NCI-H69 (cell line): ENCODE measurements at places on chromosomes 7 and 10.

- no peak for DNase-seq
Observed at GRCh38 chr10:126075009-126075408, 178.6 kb downstream of the FANK1 start.

- peak; percentile 51 for DNase-seq
Observed at GRCh38 chr7:158646766-158647474, 57.7 kb downstream of the NCAPG2 start.

- no peak for DNase-seq
Observed at GRCh38 chr7:137086896-137087295, 218.4 kb downstream of the CHRM2 start.

- DNase-seq = peak; percentile 58
Observed at GRCh38 chr7:44607141-44608068, 978 bp downstream of the OGDH start.

- no peak for DNase-seq
Observed at GRCh38 chr10:93154531-93154930, 80.8 kb downstream of the CYP26A1 start.

DNA sequence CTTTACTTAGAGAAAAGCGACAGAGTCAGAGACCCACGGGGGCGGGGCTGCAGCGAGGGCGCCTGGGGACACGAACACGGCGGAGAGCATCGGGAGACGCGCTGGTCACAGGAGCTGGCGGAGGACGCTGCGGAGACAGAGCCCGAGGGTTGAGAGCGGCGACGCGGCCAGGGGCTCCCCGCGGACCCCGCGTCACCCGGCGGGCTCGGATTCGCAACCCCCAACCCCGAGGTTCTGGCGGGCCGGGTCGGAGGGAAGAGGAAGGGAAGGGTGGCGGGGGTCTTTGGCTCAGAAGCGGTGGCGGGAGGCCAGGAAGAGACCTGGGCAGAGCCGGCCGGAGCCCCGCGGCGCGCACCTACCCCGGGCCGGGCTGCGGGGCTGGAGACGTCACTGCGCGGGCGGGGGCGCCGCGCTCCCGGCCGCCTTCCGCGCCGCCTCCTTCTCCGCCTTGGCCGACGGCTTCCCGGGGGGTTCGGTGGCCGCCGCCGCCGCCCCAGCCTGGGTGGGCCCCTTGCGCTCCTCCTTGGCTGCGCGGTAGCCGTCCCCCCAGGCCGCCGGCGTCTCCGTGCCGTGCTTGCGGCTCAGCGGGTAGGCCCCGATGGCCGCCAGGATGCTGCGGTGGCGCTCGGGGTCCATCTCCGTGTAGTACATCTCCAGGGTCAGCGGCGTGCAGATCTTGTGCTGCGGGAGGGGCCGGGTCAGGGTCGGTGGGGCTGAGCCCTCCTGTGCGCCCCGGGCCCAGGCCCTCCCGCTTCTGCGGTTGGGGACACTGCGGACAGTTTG is 11.1 kb downstream of the CALY start:
- peak; percentile 39 for DNase-seq

- no peak for DNase-seq
Observed at GRCh38 chr10:11578802-11579255, 32.6 kb downstream of the USP6NL start.

DNA sequence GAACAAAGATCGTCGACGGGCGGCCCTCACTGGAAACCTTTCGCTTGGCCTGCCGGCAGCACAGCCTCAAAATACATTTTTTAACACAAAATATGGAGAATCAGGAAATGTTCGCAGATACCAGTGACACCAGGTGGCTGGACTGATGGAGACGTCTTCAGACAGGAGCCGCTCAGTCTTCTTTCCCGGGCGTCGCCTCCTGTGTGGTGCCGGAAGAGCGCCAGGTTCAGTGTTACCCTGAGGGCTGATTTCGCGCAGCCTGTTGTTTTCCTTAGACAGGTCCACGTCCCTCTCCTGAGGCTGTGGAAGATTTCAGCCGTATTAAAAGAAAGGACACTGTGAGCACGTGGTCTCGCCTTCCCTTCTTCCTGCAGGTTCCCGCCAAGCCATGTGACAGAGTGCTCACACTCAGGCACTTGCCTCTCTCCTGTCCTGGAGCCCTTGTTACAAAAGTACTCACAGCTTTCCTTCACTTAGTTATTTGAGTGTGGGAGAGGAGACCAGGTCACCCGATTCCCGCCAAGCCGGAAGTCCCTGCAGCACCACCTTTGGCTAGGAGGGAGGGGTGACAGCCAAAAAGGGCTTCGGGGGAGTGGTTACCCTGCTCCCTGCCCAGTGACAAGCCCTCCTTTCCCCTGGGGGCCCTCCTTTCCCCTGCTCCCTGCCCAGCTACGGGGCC is 21.7 kb upstream of the PWWP2B start:
- DNase-seq = peak; percentile 9

- peak; percentile 11 for DNase-seq
Observed at GRCh38 chr7:37916017-37916672, 472 bp downstream of the SFRP4 start.

DNA sequence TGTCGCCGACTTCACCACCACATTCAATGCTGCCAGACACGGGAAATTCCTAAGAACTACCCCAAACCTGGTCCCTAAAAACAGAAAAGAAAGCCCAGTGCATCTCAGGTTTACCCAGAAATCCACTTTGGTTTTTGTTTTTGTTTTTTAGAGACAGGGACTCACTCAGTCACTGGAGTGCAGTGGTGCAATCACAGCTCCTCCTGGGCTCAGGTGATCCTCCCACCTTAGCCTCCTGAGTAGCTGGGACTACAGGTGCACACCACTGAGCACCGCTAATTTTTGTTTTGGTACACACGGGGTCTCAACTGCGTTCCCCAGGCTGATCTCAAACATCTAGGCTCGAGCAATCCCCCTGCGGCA is 22.8 kb downstream of the MAD1L1 start:
- no peak for DNase-seq

- DNase-seq = no peak
Observed at GRCh38 chr7:101864039-101864438, 46.6 kb downstream of the CUX1 start.

- no peak for DNase-seq
Observed at GRCh38 chr7:28682801-28683200, 270.5 kb downstream of the CREB5 start.

DNA sequence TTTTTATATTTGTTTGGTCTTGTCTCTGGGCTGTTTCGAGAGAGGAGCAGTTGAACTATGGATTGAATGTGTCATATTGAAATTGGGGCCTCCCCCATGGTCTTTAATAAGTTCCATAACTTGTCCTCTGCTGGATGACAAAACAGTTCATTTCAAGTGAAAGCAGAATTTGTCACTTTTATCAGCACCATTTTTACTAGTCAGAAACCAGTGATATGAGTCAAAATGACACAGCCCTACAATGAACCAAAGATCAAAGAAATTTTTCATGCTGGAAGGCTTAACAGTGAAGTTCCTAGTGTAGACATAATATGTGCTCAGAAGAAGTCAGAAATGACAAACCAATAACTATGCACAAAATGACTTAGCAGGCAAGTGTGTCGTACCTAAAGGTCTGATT is 133.6 kb upstream of the VWC2 start:
- DNase-seq = no peak

DNA sequence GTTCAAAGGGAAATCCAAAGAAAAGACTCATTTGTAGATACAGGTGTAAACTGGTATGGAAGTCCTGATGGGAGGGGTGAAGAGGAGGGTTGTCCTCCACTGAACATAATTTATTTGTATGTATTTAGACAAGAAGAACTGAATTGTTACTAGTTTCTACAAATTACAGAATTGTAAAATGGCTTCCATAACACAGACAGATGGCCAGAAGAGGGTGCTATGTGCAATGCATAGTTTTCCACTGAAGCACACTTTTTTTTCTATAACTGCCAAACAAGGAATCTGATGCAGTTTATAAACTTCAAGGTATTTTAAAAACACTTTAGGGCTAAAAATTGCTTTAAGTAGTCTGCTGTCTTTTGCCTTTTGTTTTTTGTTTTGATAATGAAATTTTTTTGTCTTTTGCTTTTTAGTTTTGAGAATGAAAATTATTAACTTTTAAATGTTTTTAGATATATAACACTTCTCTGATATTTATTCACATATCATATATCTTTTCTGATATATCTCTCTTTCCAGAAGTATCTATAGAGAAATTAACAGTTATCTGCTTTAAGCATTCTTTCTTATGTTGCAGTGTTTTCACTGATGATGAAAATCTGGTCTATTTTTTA is 58.5 kb downstream of the PHYHIPL start:
- peak; percentile 46 for DNase-seq

- DNase-seq = no peak
Observed at GRCh38 chr7:137006293-137006692, 137.8 kb downstream of the CHRM2 start.

DNA sequence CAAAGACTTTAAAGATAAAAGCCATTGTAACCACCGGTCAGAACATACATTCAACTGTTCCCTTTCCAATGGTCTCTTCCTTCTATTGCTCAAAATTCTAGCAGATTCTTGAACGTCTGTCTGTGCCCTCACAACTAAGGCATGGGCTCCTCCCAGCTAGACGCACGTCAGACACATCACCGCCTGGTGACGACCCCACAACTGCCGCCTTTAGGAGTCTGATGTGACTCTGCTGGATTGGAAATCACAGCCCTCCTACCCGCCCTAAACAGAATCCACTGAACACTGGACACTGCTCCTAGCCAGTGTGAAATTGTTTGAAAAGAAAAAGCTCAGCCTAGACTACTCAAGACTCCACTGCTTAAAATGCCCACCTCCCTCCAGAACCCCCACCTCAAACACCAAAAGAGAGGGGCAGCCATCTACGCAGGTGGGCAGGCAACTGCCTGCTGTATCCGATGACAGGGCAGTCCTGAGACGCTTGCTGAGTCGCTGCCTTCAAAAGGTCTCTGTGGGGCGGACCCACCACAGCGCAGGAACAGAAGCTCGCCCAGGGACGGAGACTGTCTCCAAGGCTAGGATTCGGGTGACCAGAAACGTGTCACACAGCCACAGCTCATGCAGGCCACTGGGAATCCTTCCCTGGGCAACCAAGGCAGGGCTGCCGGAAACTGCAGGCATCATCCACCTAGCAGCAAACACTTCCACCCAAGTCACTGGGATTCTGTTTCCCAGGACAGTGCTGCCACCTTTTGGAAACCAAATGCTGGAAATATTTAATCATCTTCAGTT is 34.7 kb downstream of the GSDME start:
- peak; percentile 28 for DNase-seq

DNA sequence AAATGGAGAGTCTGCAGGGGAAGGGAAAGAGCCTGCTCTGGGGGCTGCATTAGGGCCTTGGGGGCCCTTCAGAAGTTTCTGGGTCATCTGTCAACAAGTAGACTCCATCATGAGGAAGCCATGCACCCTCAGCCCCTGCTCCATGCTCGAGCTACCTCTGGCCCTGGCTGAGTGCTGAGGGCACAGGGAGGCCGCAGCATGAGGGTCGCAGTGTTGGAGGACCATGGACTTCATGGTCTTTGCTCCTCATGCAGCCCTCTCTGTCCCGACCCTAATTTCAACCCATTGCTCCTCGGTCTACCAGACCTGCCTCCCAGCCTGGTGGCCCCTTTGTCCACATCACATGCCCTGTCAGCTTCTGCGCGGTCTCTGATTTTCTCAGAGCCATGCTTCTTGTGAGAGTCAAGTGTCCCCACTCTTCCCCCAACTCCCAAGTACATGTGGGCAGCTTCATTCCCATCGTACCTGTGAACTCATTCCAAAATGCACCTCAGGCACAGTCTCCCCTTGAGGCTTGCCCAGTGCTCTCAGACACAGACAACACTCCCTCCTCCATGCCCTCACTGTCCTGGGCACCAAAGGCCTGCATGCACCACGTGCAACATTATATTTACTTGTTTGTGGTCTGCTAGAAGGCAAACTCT is 14.7 kb downstream of the ZNF488 start:
- no peak for DNase-seq

DNA sequence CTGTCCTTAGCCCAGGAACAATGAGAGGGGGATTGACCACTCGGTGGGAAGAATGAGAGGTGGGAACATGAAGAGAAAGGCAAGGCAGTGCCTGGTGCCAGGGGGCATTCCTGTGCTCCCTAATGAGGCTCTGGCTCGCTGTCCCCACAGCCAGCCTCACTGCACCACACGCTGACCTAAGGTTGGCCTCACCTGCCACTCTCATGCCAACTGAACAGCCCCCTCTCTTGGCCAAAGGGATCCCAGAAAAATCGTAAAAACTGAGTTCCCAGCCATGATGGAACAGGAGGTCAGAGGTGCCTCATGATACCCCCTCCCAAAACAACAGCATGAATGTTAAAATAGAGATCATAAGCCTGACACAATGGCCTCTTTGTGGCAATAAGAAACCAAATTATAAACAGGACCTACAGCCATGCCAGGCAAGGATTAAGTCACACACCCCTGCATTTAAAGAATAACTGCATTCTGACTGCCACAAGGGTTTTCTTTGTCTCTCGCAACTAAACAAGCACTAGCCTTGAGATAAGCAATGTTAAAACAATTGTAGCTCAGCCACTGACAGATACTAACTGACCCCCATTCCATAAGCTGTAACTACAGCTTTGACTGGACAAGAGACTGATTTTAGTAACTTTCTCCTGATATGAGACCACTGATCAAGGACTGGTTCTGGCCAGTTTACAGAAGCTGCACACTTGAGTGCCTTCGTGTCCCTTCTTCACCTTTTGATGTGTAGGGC is 149.2 kb downstream of the SH2D4B start:
- DNase-seq = no peak

DNA sequence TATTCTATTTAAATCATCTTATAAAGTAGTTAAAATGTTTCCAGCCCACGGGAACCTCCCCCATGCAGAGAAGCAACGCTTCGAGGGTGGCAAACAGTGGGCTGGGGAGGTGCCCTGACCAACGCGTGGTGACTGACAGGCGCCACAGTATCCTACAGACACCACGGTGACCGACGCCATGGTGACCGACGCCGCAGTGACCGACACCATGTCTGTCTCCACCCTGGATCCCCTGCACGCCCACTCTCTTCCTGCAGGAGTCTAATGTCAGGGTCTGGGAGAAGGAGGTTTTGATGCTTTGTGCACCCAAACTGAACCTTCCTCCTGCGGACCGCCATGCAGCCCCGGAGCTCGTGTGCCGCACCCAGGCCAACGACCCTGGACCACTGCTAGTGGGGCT is 464.4 kb downstream of the PTPRN2 start:
- DNase-seq = no peak

DNA sequence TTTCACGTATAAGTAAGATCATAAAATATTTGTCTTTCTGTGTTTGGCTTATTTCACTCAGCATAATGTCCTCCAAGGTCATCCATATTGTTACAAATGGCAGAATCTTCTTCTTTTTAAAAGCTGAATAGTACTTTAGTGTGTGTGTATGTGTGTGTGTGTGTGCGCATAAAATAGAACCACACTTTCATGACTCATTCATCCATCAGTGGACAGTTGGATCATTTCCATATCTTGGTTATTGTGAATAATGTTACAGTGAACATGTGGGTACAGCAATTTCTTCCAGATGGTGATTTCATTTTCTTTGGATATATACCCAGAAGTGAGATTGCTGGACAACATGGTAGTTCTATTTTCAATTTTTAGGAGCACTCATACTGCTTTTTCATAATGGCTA is 622.4 kb downstream of the NRG3 start:
- peak; percentile 8 for DNase-seq

GRCh38 chr10:19847321-19847720 is 31.1 kb downstream of the PLXDC2 start:
- DNase-seq = no peak
